ENCODE measurements at places on chromosomes 12 and 14.
A peak's percentile ranks its signal among the peaks of the same experiment; 100 is the strongest.

DNA sequence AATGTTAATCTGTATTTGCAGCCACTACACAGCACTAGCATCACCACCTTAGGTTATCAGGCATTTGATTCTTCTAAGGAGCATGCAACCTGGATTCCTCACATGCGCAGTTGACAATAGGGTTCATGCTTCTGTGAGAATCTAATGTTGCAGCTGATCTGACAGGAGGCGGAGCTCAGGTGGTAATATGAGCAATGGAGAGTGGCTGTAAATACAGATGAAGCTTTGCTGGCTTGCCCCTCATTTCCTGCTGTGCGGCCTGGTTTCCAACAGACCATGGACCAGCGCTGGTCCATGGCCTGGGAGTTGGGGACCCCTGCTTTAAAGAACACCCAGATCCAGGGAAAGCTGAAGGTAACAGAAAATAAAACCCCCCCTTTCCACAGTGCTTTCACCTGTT lies 51.0 kb downstream of the TMX1 start:
- DNase-seq: no peak

DNA sequence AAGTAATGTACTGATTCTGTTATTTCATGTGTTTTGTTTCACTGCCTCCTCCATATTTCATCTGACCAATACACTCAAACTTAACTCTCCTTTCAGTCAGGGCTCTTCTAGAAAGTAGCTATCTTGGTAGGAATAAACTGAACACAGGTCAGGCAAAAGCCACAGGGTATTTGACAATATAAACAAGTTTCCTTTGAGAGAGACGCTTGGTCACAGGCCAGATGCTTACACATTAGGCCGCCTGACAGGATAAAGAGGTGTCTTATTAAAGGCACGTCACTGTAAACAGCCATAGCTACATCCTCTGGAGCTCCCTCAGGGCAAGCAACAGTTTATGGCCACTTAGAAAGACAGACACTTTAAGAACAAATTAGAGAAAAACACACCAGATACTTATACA lies 607.5 kb downstream of the SLC6A15 start:
- no peak for DNase-seq

DNA sequence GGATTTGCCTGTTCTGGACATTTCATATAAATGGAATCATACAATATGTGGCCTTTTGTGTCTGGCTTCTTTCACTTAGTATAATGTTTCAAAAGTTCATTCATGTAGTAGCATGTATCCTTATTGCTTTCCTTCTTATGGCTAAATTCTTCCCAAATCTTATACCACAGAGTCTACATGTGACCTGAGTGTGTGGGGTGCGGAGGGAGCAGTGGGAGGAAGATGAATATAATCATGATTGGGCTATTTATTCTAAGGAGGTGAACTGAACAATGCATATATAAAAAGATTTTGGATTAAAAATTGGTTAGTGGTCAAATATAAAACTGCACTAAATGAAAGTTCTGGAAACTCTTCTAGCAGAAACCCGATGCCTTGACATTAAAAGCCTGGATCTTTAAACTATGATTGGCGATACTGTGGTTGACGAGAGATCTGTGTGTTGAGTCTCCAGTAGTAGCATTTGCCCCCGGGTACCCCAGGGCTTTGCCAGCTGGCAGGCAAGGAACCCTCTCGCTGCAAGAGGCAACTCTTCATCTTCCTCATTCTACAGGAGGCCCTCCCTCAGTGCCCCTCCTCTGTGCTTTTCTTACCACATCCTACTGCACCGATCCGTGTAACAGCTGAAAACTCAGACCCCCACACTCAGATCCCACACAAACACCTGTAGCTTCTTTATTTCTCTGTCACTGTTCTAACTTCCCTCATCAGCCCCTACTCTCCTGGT lies 2.6 kb downstream of the CYP46A1 start:
- no peak for DNase-seq

DNA sequence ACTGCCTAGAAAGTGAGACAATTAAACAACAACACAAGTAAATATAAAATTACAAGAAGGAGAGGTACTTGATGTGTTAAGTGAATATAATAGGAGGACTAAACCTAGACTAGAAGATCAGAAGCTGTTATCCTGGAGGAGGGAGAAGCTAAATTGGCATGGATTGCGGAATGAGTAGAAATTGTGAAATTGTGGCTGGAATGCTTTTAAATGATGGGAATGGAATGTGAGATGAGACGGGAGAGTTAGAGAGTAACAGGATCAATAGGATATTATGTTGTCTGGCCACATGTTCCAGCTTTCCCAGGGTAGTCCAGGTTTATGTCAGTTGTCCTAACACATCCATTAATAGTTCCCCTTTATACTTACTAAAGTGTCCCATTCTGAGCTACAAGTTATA lies 44.0 kb upstream of the CPNE8 start:
- DNase-seq: no peak

GRCh38 chr12:41881891-41882805 lies 262.5 kb downstream of the GXYLT1 start:
- DNase-seq: no peak

GRCh38 chr12:19515179-19515578 lies 75.9 kb downstream of the AEBP2 start:
- no peak for DNase-seq

- DNase-seq: no peak
These were observed 22.4 kb upstream of the GPR33 start for GRCh38 chr14:31510222-31510621.

GRCh38 chr14:99188731-99189191 lies 83.2 kb downstream of the BCL11B start:
- no peak for DNase-seq

DNA sequence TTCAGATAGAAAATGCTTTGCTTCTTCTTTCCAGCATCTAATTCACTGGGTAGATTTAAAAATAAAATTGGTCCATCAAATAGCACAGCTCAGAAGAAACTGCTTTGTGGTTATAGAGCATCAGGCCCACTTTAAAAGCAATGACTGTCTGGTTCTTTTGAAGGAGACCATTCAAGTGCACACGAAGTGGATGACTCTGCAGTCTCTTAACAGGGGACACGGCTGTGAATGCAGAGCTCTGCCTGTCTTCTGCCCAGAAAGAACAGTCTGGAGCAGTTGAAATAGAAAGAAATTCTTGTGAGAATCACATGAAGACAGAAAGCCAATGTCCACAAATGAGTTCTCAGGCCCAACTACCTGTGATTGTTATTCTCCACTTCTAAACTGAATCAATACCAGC lies 138.7 kb upstream of the PLEKHA5 start:
- no peak for DNase-seq

DNA sequence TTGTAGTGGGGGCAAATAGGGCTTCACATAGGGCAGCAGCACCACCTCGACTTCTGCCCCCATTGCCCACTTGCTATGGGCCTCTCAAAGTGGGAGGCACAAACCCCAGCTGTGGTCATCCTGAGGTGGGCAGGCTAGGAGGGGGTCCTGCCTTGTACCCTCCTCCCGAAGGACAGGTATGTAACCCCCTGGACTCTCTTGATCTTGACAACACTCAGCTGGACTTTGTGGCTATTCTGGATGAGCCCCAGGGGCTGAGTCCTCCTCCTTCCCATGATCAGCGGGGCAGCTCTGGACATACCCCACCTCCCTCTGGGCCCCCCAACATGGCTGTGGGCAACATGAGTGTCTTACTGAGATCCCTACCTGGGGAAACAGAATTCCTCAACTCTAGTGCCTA lies 8.0 kb downstream of the ARHGAP9 start:
- no peak for DNase-seq

DNA sequence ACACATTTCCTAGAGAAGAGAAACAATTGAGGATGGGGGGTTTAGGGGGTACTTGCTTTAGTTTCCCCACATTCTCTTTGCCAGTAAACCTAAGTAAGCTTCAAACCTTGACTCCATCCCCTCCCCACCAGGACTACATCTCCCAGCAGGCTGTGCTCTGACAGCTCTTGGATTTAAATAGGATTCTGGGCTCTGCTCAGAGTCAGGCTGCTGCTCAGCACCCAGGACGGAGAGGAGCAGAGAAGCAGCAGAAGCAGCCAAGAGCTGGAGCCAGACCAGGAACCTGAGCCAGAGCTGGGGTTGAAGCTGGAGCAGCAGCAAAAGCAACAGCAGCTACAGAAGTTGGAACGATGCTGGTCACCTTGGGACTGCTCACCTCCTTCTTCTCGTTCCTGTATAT lies 20.6 kb downstream of the RDH12 start:
- no peak for DNase-seq

DNA sequence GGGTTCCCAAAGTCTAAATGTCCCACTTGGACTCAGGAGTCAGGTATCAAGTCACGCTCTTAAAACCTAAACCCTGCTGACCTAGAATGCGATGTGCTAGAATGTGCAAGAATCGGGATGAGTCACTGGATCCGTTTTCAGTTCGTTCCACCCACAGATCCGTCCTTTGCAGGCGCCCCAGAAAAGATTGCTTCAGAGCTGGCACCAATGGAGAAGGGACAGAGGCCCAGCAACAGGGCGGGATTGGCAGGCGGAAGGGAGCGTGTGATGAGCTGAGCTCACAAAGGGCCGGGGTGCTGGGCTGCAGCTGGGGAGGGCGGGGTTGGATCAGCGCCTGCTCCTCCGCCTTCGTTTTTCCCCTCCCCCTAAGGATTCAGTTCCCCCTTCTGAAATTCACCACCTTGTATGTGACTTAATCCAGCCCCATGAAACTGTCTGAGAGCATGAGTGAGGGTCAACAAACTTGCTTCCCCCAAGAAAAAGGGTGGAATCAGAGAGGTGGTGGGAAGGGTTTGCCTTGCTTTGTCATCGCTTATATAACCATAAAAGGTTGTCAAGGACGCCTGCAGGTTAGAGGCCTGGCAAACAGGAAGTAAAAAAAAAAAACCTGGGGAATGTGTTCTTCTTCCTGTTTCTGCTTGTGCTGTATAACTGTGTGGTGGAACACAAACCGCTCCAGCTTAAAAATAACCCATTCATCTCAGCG lies 2.8 kb upstream of the UBC start:
- DNase-seq: peak; percentile 64

DNA sequence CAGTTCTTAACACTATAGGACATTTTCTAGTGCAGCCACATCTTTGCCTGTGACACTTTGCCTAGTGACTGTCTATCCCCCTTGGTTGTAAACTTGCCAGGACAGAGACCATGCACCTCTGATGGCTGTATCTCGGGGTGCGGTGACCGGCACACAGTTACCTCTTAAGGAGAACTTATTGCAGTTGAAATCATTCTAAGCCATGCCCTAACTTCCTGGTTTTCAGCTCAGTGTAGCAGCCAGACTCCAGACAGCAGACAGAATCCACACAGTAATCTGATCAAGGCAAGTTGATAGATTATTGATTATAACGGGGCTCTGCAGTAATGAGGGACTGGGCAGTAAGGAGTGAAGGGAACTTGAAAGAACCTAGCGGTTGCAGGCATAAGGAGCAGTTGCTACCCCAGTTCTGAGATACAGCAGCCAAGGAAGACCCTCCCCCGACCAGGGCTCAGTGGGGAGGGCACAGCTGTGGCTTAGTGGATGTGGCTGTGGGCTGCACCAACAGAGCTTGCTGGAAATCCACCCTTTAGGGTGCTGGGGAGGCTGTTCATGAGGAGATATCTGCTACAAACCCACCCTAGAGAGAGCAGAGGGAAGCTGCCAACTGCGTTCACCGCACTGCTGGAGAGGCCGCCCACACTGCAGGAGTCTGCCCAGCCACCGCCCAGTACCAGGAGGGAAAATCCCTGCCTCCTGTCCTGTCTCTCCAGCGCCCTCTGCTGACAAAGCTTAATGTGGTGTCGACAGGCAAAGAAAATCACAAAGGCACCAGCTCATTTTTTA lies 58.2 kb upstream of the BEGAIN start:
- DNase-seq: peak; percentile 54

GRCh38 chr12:101923045-101923718 lies 45.8 kb downstream of the DRAM1 start:
- DNase-seq: no peak

DNA sequence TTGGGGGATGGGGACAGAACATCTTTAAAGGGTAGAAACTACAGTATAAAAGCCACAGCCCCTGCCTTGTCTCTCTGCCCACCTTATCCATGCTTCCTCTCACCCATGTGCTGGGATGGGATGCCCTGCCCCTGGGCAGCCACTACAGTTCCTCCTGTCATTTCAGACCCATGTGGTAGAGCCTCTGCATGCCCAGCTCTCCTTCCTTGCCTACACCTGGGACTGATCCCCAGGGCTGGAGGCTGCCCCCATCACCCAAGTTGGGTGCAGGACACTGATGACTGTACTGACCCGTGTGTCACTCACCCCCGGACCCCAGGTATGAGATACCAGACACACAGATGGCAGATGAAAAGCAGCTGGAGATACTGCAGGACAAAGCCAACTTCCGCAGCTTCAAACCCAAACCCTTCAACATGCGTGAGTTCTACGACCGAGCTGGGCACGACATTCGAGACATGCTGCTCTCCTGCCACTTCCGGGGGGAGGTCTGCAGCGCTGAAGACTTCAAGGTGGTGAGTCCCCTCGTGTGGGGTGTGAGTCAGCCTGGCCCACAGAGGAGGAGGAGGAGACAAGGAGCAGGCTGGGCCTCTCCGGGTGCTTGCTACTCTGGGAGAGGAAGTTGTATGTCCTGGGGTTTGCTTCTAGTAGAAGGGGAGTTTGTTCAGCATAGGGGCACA lies 2.2 kb downstream of the ASIC1 start:
- peak; percentile 63 for DNase-seq

- DNase-seq: no peak
These were observed 1.7 kb downstream of the TPCN1 start for GRCh38 chr12:113222730-113223531.

DNA sequence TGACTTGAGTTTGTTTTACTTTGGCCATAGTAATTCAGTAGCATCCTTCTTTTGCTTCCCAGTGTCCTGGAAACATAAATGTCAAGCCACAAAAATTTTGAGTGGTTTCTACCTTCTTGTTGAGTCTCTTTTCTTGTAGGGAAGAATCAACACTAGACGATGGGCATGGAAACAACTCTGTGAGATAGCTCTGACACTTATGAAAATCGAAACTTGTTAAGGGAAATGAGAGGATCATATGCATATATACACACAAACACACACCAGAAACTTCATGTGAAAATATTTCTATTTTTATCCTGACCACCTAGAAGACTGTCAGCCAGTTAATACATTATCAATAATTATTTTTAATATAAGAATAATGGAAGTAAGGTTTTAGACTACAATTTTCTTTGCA lies 1247.3 kb upstream of the FLRT2 start:
- no peak for DNase-seq

GRCh38 chr14:68598621-68599447 lies 194.0 kb downstream of the ZFP36L1 start:
- no peak for DNase-seq

DNA sequence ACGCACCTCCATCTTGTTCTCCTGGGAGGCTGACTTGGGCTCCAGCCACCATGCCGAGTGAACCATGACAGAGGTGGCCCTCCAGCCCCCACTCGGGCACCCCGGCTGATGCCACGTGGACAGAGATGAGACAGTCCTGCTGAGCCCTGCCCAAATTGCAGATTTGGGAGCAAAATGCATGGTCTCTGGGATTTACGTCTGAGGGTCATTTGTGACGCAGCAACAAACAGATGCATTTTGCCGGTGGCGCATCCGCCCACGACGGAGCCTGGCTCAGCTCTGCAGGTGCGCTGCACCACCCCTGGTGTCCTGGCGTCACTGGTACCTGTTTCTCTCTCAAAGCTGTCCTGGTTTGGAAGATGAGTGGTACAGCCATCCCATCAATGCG lies 31.1 kb upstream of the INF2 start:
- DNase-seq: no peak

GRCh38 chr12:79873201-79873600 lies 61.7 kb downstream of the PPP1R12A start:
- no peak for DNase-seq
